ENCODE measurements at places on chromosomes 3 and 15.

- DNase-seq = no peak
These were observed 52.6 kb downstream of the TM4SF18 start for GRCh38 chr3:149280671-149281349.

DNA sequence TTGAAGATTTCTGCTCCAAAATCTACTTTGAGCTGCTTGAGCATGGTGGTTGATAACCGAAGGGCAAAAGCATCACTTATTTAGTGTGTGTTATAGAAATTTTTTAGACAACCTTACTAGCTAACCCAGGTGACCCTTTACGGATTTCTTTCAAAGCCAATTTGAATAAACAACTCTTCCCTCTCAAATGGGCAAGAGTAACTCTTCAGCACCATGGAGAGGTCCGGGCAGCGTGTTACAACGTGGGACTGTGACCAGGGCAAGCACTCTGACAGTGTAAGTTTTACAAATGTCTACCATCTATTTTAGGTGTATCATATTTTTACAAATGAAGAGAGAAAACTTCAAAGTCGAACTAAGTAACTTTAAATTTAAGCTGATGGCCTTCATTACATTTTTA is 471.8 kb downstream of the MFSD1 start:
- no peak for DNase-seq

- DNase-seq = no peak
These were observed 259.5 kb downstream of the THRB start for GRCh38 chr3:24235121-24235520.

- DNase-seq = no peak
These were observed 60.5 kb downstream of the NR2F2 start for GRCh38 chr15:96390986-96391385.

Data from GM13977 (cell line).